ENCODE measurements at places on chromosomes 13 and 19. TPM values are rescaled to one million over a fixed set of nuclear protein-coding genes. Genes with fewer than 3 reads are reported as not detected.

The MYH14 gene
- total RNA-seq = 115 TPM

The GPC5 gene
- 1.5 TPM for total RNA-seq

The ZNF837 gene
- 0.19 TPM for total RNA-seq

The HTR2A gene
- 0.11 TPM for total RNA-seq

The DHDH gene
- total RNA-seq = not detected

The KXD1 gene
- total RNA-seq = 52.0 TPM
